Upper lobe of left lung (tissue), 6 donors: ENCODE measurements at places on chromosomes 5 and 9. TPM values are rescaled to one million over a fixed set of nuclear protein-coding genes. Genes with fewer than 3 reads are reported as not detected.

The IFNA2 gene
- not detected for total RNA-seq

The UCK1 gene
- total RNA-seq: 27.8 TPM

The S1PR3 gene
- 6.1 TPM for total RNA-seq

The TAF11L5 gene
- total RNA-seq: not detected
